Left ventricle myocardium superior (tissue), 1 donor: ENCODE measurements at places on chromosomes 5 and 9. TPM values are rescaled to one million over a fixed set of nuclear protein-coding genes. Genes with fewer than 3 reads are reported as not detected.

- peak; percentile 56 for DNase-seq
These were observed 314.2 kb downstream of the CDK5RAP2 start for GRCh38 chr9:120265791-120266190.

DNA sequence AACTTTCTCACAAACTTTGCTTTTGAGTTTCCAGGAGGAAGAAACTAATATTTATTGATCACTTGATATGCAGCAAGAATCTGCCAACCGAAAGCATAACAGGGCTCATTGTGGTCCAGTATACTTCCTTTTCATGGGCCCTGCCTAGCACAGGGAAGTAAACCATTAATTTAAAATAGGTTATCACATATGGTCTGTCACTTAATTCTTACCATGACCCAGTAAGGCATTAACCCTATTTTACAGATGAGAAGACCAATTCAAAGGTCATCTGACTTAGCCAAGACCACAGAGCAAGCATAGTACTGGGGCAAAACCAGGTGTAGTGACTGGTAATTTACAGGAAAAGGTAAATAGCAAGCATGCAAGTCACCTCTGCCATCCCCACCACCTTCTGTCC, 336.9 kb upstream of the DMAC1 start:
- DNase-seq = no peak

GRCh38 chr9:135065151-135065550, 22.3 kb upstream of the OLFM1 start:
- no peak for DNase-seq

- no peak for DNase-seq
These were observed 78.6 kb upstream of the ABCA1 start for GRCh38 chr9:105006514-105006913.

DNA sequence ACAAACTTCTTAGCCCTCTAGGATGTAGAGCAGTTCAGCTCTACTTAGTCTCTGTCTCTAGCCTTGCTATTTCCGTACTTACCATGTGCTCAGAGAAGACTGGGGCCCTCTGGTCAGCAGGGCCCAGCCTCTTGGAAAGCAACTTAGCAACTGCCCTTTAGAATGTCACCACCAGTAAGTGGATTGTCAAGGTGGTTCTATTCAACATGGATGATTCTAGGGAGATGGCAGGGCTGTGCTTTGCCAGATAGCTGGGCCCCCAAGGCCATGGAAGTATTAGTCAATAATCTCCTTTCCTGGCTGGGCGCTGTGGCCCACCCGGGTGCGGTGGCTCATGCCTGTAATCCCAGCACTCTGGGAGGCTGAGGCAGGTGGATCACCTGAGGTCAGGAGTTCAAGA, 177.6 kb upstream of the MVB12B start:
- DNase-seq = no peak

CPEB4 gene
- 125 TPM for total RNA-seq
